ENCODE measurements at places on chromosomes 11 and 22.

- H3K27me3 ChIP-seq, result peaks cover 2% of the 10 kb centered on the region
- H3K27ac ChIP-seq, result no peak overlapping the region
- H3K4me1 ChIP-seq, result peaks cover 2% of the 10 kb centered on the region
- no peaks in the 10 kb centered on the region for H3K36me3 ChIP-seq
Measured at GRCh38 chr11:34184505-34185015, 79.1 kb downstream of the NAT10 start.

DNA sequence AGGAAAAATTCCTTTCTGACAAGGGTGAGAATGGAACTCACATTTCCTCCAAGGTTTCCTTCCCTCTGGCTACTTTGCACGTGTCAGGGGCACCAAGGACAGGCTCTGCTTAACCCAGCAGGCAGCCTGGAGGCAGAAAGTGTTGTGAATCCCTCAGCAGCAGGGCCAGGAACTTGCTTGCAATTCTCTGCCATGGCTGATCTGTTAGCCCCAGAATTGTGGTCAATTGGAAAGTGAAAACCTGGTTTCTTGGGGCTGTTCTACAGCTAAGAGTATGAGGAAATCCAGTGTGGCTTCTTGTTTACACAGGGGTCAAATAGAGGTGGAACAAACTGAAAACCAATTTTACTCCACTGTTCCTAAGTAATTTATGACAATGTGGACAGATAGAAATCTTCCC lies 38.3 kb upstream of the CEP295 start:
- H3K27ac ChIP-seq, result no peak overlapping the region
- no peak overlapping the region for H3K4me3 ChIP-seq
- no peaks in the 10 kb centered on the region for H3K4me1 ChIP-seq
- peaks cover 8% of the 10 kb centered on the region for H3K27me3 ChIP-seq
- H3K36me3 ChIP-seq, result no peaks in the 10 kb centered on the region

DNA sequence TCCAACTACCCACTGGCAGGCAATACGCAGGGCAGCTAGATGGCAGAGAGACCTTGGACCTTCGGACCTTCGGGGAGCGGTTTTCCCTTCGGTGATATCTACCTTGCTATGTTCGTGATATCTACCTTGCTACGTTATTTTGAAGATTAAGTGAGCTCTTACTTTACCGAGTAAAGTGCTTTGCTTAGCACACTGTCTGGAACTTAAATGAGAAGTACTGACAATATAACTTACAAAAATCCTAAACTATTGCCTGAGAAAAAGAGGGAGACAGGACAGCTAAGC lies 1.0 kb upstream of the PRDM10 start:
- no peak for DNase-seq
- no peaks in the 10 kb centered on the region for H3K4me1 ChIP-seq
- H3K27me3 ChIP-seq, result no peaks in the 10 kb centered on the region
- H3K36me3 ChIP-seq, result no peaks in the 10 kb centered on the region

DNA sequence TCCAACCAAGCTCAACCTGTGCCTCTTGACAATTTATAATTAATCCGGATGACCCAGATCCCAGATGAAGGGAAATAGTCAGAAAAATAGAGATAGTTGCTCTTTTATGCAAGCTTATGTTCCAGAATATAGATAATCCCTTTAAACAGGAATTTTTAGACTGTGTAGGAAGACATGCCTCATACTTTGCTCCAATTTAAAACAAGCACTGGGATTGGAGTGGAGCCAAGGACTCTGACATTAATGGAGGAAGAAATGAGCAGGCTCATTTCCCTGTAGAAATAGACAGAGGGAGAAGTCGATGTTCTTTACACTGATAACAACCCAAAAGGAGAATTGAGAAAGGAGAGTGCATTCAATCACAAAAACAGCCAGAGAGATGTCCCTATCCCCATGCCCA lies 70.1 kb upstream of the LRRC55 start:
- no peaks in the 10 kb centered on the region for H3K27me3 ChIP-seq
- DNase-seq, result no peak
- H3K4me1 ChIP-seq, result no peaks in the 10 kb centered on the region
- H3K36me3 ChIP-seq, result no peaks in the 10 kb centered on the region
- no peak overlapping the region for H3K4me3 ChIP-seq

DNA sequence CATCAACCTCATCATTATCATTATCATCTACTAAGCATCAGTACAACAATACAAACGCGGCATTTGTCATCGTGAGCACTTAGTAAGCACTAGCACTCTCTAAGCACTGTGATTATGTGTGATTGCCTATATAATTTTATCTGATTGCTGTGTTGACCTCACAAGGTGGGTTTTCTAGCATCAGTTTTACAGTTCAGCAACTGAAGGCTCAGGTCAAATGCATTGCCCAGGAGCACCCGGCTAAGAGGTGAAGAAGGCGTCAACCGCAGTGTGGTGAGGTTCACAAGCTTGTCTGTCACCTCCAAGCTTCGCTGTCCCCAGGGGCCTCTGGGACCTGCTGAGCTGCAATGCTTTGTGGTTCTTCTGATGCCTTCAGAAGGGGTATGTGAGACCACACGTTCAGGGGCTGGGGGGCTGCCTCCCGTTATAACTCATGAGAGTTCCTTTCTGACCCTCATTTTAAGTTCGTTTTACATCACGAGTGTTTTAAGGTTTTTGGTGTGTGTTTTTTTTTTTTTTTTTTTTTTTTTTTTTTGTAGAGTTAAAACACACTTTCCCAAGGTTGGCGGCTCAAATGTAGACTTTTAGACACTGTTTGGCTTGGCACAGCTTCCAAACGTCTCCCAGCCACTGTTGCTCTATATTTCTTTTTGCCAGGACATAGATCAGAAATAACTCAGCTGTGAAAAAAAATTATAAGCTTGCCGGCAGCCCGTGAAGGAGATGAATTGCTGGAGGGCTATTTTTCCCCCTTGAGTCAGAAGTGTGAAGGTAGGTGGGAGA lies 33.8 kb upstream of the SCUBE1 start:
- DNase-seq, result no peak
- peaks cover 2% of the 10 kb centered on the region for H3K4me1 ChIP-seq
- H3K36me3 ChIP-seq, result no peaks in the 10 kb centered on the region
- H3K4me3 ChIP-seq, result no peak overlapping the region

- H3K4me3 ChIP-seq, result no peak overlapping the region
- H3K36me3 ChIP-seq, result no peaks in the 10 kb centered on the region
- H3K27me3 ChIP-seq, result no peaks in the 10 kb centered on the region
- DNase-seq, result no peak
Measured at GRCh38 chr11:350723-351255, 18.5 kb upstream of the B4GALNT4 start.

- peak; percentile 84 for DNase-seq
- H3K4me1 ChIP-seq, result peaks cover 71% of the 10 kb centered on the region
- no peak overlapping the region for H3K4me3 ChIP-seq
- H3K27ac ChIP-seq, result peak overlapping the region; percentile 98
- peaks cover 16% of the 10 kb centered on the region for H3K36me3 ChIP-seq
Measured at GRCh38 chr11:73321604-73322381, 13.7 kb downstream of the ARHGEF17 start.

GRCh38 chr11:92443199-92443598 lies 218.6 kb downstream of the FAT3 start:
- no peak overlapping the region for H3K4me3 ChIP-seq
- H3K36me3 ChIP-seq, result no peaks in the 10 kb centered on the region
- H3K4me1 ChIP-seq, result no peaks in the 10 kb centered on the region
- H3K27ac ChIP-seq, result no peak overlapping the region
- DNase-seq, result no peak
- no peaks in the 10 kb centered on the region for H3K27me3 ChIP-seq

- no peak overlapping the region for H3K27ac ChIP-seq
- peaks cover 17% of the 10 kb centered on the region for H3K27me3 ChIP-seq
- H3K4me1 ChIP-seq, result peaks cover 6% of the 10 kb centered on the region
- no peaks in the 10 kb centered on the region for H3K36me3 ChIP-seq
Measured at GRCh38 chr11:44747316-44747715, 20.6 kb downstream of the TSPAN18 start.

GRCh38 chr11:124839128-124839971 lies 25.9 kb upstream of the ROBO3 start:
- H3K27ac ChIP-seq, result no peak overlapping the region
- no peaks in the 10 kb centered on the region for H3K36me3 ChIP-seq
- no peaks in the 10 kb centered on the region for H3K4me1 ChIP-seq

DNA sequence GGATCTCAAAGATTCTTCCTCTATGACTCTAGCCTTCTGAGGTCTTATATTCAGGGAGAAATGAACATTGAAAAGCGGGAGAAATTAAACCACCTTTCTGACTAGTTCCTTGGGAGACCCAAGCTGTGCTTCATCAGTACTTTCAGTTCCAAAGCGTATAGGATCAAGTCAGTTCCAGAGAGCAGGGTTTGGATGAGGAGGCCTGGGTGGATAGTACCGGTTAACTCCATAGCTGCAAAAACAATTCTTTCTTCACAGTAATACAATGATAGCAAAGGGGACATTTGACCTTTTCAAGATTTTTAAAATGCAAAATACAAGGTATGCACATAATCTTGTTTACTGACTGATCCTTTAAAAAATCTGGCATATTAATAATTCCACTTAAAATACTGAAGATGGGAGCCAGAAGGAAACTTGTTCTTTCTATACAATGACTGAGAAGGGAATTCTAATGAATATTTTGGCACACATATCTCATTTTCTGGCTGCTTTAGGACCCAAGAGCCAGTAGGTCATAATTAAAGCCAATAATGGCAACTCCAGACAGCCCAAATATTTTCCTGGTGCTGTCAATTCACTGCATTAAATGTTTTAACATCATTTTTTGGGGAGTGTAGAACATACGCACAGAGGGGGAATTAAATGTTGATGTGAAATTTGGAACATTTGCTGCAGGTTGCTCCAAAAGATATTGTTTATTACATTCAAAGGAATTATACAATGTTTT lies 16.0 kb downstream of the ADM start:
- peaks cover 35% of the 10 kb centered on the region for H3K4me1 ChIP-seq
- no peaks in the 10 kb centered on the region for H3K36me3 ChIP-seq
- H3K4me3 ChIP-seq, result no peak overlapping the region
- no peaks in the 10 kb centered on the region for H3K27me3 ChIP-seq

DNA sequence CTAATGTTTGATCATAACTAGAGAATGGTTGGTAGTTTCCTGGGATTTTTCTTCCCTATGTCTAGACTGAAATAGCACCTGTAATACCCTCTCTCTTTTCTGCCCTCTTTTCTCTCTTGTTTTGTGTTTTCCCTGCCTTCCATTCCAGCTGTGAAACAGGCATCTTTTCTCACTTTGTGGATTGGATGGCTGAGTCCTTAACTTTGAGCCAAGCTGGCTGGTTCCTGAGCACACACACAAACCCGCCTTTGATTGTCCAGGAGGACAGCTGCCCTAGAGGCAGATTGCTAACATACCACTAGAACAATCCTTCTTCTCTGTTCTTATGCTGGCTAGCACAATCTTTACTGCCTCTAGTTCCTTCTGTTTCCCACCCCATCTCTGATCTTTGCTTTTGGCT lies 17.7 kb downstream of the CTNND1 start:
- H3K27ac ChIP-seq, result peak overlapping the region; percentile 2
- H3K4me1 ChIP-seq, result peaks cover 31% of the 10 kb centered on the region
- H3K36me3 ChIP-seq, result peaks cover 7% of the 10 kb centered on the region
- no peak overlapping the region for H3K4me3 ChIP-seq
- H3K27me3 ChIP-seq, result no peaks in the 10 kb centered on the region

- no peaks in the 10 kb centered on the region for H3K27me3 ChIP-seq
- DNase-seq, result peak; percentile 87
- peaks cover 27% of the 10 kb centered on the region for H3K36me3 ChIP-seq
- peak overlapping the region; percentile 52 for H3K27ac ChIP-seq
- H3K4me3 ChIP-seq, result no peak overlapping the region
- peaks cover 3% of the 10 kb centered on the region for H3K4me1 ChIP-seq
Measured at GRCh38 chr11:68181719-68182451, 31.2 kb downstream of the KMT5B start.

DNA sequence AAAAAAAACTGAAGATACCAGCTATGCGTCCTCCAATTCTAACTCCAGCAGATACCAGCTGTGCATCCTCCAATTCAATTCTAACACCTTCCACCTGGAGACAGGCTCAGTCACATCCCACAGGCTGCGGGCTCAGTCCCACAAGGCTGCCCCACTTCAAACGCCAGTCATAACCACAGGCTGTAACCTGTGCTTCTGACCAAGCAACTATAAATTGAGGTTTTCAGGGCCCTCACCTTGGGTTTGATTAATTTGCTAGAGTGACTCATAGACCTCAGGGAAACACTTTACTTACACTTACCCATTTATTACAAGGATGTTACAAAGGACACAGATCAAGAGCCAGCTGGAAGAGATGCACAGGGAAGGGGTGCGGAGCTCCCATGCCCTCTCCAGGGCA lies 32.4 kb upstream of the MSANTD2 start:
- H3K27me3 ChIP-seq, result peaks cover 24% of the 10 kb centered on the region
- DNase-seq, result no peak
- H3K27ac ChIP-seq, result no peak overlapping the region

DNA sequence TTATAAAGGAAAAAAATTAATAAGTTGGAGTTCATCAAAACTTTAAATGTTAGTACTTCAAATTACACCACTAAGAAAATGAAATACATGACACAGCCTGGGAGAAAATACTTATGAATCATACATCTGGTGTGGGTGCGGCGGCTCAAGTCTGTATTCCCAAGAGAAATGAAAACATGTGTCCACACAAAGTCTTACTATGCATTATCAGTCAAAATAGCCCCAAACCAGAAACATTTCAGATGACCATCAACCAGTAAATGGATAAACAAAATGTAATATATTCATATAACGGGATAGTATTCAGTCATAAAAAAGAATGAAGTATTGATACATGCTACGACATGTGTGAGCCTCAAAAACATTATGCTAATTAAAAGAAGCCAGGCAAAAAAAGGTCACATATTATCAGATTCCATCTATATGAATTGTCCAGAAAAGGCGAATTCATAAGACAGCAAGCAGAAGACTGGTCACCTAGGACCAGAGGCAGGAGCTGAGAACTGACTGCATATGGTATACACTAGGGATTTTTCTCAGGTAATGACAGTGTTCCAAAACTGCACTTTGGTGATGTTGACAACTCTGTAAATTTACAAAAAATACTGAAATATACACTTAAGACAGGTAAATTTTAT lies 5.3 kb upstream of the AKIP1 start:
- peak; percentile 83 for DNase-seq
- H3K27ac ChIP-seq, result no peak overlapping the region
- H3K4me3 ChIP-seq, result no peak overlapping the region

GRCh38 chr22:26320447-26320846 lies 108.6 kb upstream of the ASPHD2 start:
- H3K27me3 ChIP-seq, result peaks cover 8% of the 10 kb centered on the region
- no peaks in the 10 kb centered on the region for H3K36me3 ChIP-seq
